Large intestine (tissue), 12 donors: ENCODE measurements at places on chromosomes 4 and X. TPM values are rescaled to one million over a fixed set of nuclear protein-coding genes. Genes with fewer than 3 reads are reported as not detected.

DNA sequence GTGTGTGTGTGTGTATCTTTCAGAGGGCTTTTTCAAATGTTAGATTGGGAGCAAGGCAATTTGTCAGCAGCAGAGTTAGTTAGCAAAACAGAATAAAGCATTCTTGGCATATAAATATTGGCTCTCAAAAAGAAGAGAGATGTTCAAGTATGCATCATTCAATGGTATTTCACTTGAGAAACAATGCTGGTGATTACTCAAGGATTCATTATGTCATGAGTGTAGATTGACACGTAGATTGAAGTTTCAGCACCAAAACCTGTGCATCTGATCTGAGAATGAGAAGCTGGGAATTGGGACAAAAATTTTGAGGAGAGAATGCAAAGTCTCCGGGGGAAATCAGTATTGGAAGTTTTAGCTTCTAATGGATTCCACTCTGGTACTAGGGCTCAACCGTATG is 241.4 kb downstream of the FRMPD4 start:
- no peak overlapping the region for H3K4me3 ChIP-seq
- no peak for DNase-seq
- no peaks in the 10 kb centered on the region for H3K27me3 ChIP-seq
- no peaks in the 10 kb centered on the region for H3K4me1 ChIP-seq
- no peak overlapping the region for H3K27ac ChIP-seq
- no peaks in the 10 kb centered on the region for H3K36me3 ChIP-seq

DNA sequence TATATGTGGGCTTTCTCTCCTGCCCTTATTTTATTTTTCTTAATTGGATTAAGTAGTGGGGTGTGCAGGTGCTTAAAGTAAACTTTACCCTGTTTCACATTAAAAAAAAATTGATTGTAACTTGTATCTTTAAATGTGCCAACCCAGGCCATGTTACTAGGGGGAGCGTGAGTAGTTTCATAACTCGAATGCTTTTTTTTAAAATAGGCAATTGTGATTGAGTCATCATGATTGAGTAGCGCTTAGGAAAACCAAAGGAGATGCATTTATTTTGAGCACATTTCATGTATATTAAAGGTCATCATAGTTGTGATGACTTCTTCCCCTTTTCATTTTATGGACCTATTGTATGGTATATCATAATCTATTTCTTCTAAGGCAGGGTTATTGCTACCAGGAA is 32.2 kb downstream of the GPAT3 start:
- no peak overlapping the region for H3K4me3 ChIP-seq
- H3K4me1 ChIP-seq = no peaks in the 10 kb centered on the region
- H3K27me3 ChIP-seq = no peaks in the 10 kb centered on the region

- H3K27me3 ChIP-seq = no peaks in the 10 kb centered on the region
- H3K36me3 ChIP-seq = peaks cover 3% of the 10 kb centered on the region
- no peak for DNase-seq
- H3K27ac ChIP-seq = no peak overlapping the region
- H3K4me1 ChIP-seq = no peaks in the 10 kb centered on the region
Observed at GRCh38 chr4:13378973-13379759, 105.0 kb downstream of the RAB28 start.

DNA sequence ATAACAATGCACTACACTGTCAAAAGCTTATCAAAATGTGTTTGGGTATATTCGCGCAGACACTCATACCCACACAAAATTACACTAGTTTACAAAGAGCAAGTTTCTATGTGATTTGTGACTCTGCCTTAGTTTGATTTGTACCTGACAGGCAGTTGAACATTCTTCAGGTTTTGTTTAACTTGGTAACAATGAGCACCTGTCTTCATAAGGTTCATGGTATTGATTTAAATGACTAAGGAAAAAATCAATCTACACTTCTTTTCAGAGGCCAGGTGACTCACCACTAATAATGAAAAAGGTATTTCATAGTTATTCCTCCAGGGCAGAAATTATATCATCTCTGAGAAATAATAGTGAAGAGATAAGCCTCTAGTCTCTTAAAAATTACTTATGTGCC is 1114.6 kb upstream of the AGA start:
- DNase-seq = no peak
- H3K4me3 ChIP-seq = no peak overlapping the region
- no peaks in the 10 kb centered on the region for H3K27me3 ChIP-seq
- no peaks in the 10 kb centered on the region for H3K36me3 ChIP-seq
- no peaks in the 10 kb centered on the region for H3K4me1 ChIP-seq

- H3K4me3 ChIP-seq = no peak overlapping the region
- DNase-seq = no peak
Observed at GRCh38 chrX:8820910-8821527, 19.8 kb upstream of the FAM9A start.

DNA sequence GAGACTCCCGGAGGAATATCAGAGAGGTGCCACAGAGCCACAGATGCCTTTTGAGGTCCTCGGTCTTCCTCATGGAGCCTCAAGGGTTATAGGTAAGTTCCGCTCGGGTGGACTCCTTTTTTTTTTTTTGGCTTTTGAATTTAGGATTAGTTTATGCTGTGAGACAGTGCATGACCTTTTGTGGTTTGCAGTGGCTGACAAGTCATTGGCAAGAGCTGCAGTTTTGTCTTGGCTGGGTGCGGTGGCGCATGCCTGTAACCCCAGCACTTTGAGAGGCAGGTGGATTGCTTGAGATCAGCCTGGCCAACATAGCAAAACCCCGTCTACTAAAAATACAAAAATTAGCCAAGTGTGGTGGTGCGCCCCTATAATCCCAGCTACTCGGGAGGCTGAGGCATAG is 4.5 kb upstream of the GRSF1 start:
- H3K4me1 ChIP-seq = no peaks in the 10 kb centered on the region
- no peaks in the 10 kb centered on the region for H3K36me3 ChIP-seq
- no peaks in the 10 kb centered on the region for H3K27me3 ChIP-seq
- H3K4me3 ChIP-seq = no peak overlapping the region
- DNase-seq = no peak
- H3K27ac ChIP-seq = no peak overlapping the region

DNA sequence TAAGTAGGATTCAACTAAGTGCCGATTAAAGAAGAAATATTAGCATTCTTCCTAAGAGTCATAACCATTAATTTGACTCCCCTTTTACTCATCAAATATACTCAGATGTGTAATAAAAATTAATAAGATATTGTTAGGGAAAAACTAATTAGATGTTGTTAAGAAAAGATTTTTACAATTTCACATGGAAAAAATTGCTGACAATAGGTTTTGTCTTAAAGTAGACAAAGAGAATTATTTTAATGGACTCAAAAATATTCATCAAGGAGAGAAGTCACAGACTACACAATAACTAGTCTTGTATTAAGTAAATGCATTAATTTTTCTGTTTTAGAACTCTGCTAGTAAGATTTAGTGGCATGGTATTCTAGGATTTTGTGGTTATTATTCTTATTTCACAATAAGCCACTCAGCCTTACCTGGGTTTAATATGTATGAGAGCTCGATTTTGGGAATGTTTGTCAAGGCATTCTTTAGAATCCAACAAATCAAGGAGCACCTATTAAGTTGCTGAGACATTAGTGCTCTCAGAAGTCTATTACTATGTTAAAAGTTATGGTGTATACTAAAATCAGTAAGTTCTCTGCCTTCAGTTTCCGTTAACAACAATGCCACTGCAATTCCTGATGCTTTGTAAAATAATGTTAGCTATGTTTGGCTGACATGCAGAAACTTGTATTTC is 110.2 kb upstream of the UGT8 start:
- H3K36me3 ChIP-seq = no peaks in the 10 kb centered on the region
- H3K4me3 ChIP-seq = no peak overlapping the region
- H3K27ac ChIP-seq = no peak overlapping the region
- H3K27me3 ChIP-seq = no peaks in the 10 kb centered on the region

- no peaks in the 10 kb centered on the region for H3K36me3 ChIP-seq
- H3K27ac ChIP-seq = no peak overlapping the region
- H3K4me1 ChIP-seq = no peaks in the 10 kb centered on the region
- no peaks in the 10 kb centered on the region for H3K27me3 ChIP-seq
- DNase-seq = peak; percentile 17
- H3K4me3 ChIP-seq = no peak overlapping the region
Observed at GRCh38 chrX:51860679-51861078, 32.7 kb upstream of the MAGED1 start.

DNA sequence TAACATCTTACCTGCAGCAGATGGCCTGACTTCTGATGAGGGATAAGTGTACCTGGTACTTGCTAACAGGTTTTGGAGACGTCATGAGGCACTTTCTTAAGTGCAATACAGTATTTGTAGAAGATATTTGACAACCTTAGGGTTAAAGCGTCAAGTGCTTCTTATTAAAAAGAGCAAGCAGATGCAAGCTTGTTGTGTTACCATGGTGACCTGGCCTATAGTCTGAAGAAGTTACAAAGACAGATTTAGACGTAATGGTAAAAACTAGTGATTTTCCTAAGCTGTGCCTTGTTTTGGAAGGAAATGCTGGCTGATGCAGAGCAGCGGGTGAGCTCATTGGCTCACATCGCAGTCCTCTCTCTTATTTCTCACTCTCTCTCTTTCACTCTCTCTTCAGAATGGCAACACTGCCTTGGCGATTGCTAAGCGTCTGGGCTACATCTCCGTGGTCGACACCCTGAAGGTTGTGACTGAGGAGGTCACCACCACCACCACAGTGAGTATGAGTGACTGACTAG is 243.6 kb downstream of the ANK2 start:
- H3K27me3 ChIP-seq = no peaks in the 10 kb centered on the region
- no peak overlapping the region for H3K4me3 ChIP-seq
- peak; percentile 29 for DNase-seq
- H3K27ac ChIP-seq = peak overlapping the region; percentile 68
- H3K36me3 ChIP-seq = peaks cover 34% of the 10 kb centered on the region

DNA sequence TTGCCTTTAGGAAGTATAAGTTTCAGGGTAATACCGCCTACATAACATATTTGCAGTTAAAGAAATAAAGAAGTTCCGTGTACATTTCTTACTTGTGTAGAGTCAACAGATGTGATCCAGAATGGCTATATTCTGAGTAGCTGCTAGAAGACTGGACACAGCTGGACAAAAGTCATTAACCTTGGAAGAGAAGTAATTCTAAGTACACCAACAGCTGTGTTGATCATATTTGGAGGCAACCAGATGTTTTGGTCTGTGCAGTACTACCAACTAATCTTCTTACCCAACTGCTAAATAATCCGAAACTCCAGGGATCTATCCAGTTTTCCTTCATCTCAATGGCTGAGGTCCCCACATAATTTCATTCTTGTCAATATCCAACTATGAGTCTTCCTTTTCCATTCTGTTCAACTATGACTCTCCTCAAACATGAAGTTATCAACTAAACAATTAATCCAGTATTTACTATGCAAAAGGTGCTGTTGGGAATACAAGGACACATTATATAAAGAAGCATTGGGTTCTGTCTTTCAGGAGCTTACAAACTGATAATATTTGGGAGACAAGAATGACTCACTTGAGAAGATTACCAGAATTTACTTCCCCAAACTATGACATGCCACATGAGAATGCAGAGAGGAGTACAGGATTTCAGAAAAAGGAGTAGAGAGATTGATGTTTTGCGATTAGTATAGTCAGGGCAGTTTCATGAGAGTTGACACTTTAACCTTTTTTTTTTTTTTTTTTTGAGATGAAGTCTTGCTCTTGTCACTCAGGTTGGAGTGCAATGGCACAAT is 78.2 kb downstream of the COL4A6 start:
- no peaks in the 10 kb centered on the region for H3K36me3 ChIP-seq
- H3K27me3 ChIP-seq = no peaks in the 10 kb centered on the region
- no peaks in the 10 kb centered on the region for H3K4me1 ChIP-seq
- H3K27ac ChIP-seq = no peak overlapping the region
- no peak overlapping the region for H3K4me3 ChIP-seq
- DNase-seq = no peak

- H3K36me3 ChIP-seq = no peaks in the 10 kb centered on the region
- no peaks in the 10 kb centered on the region for H3K27me3 ChIP-seq
- no peaks in the 10 kb centered on the region for H3K4me1 ChIP-seq
- H3K27ac ChIP-seq = no peak overlapping the region
- H3K4me3 ChIP-seq = no peak overlapping the region
- DNase-seq = no peak
Observed at GRCh38 chr4:36921476-36922216, 322.9 kb upstream of the NWD2 start.

GRCh38 chr4:87317527-87317926 is 5.2 kb downstream of the HSD17B13 start:
- no peak overlapping the region for H3K4me3 ChIP-seq
- H3K27ac ChIP-seq = no peak overlapping the region
- H3K36me3 ChIP-seq = no peaks in the 10 kb centered on the region
- no peaks in the 10 kb centered on the region for H3K27me3 ChIP-seq

DNA sequence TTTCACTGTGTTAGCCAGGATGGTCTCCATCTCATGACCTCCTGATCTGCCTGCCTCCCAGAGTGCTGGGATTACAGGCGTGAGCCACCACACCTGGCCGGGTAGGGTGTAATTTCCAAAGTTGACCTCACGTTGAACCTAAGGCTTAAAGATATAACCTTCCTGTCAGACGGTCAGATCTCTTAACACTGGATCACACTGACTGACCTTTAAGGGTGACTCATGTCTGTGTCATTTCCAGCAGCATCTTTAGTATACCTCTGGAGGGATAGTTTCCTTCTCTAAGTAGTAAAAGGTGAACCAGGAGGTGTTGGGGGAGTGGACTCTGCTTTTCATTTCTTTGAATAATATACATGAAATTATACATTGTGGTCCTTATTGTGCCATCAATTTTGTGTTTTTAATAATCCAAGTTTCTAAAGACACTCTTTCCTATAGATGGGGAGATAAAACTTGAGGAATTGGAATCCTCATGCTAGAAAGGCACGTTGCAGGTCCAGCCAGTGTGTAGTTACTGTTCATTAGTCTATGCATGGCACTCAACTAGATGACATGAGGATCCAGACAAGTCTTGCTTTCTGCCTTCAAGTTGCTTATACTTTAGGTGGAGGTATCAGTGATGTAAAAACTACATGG is 45.7 kb downstream of the ARHGAP10 start:
- H3K36me3 ChIP-seq = no peaks in the 10 kb centered on the region
- no peak overlapping the region for H3K27ac ChIP-seq
- no peak for DNase-seq
- H3K4me3 ChIP-seq = no peak overlapping the region

DNA sequence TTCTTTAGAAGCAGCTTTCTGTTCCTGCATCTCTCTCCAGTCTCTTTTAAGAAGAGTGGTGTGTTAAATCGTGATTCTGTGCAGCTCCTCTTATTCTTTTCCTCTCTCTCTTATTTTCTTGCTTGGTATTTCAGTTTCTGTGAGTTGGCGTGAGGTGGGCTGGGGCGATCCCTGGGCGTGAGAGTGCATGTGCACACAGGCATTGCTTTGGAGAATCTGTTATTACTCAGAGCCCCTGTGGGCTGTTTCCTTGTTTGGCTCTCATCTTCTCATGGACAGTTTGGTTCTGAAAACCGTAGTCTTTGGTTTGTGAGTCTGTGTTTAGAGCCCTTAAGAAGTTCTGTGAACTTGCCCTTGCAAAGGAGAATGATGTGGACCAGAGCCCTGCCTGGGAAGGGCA is 97.2 kb upstream of the CLNK start:
- no peaks in the 10 kb centered on the region for H3K27me3 ChIP-seq
- H3K36me3 ChIP-seq = no peaks in the 10 kb centered on the region
- no peak overlapping the region for H3K4me3 ChIP-seq
- no peaks in the 10 kb centered on the region for H3K4me1 ChIP-seq

CLDN34 gene
- polyA plus RNA-seq = 0.07 TPM

TMSB15B gene
- polyA plus RNA-seq = 10.3 TPM

HSFX2 gene
- polyA plus RNA-seq = not detected

HSD17B11 gene
- 235 TPM for polyA plus RNA-seq

ENAM gene
- polyA plus RNA-seq = 1.4 TPM

HTR2C gene
- not detected for polyA plus RNA-seq

SLITRK4 gene
- 13.7 TPM for polyA plus RNA-seq

KLKB1 gene
- 2.8 TPM for polyA plus RNA-seq

HNRNPH2 gene
- polyA plus RNA-seq = 115 TPM

OTC gene
- polyA plus RNA-seq = 74.5 TPM

AFM gene
- 10.4 TPM for polyA plus RNA-seq
